ENCODE measurements at places on chromosomes 6 and 20.
A peak's percentile ranks its signal among the peaks of the same experiment; 100 is the strongest.

GRCh38 chr20:18632196-18632789 is 44.4 kb downstream of the DTD1 start:
- DNase-seq: peak; percentile 33

GRCh38 chr20:50525681-50526080 is 15.5 kb downstream of the PTPN1 start:
- DNase-seq: no peak

DNA sequence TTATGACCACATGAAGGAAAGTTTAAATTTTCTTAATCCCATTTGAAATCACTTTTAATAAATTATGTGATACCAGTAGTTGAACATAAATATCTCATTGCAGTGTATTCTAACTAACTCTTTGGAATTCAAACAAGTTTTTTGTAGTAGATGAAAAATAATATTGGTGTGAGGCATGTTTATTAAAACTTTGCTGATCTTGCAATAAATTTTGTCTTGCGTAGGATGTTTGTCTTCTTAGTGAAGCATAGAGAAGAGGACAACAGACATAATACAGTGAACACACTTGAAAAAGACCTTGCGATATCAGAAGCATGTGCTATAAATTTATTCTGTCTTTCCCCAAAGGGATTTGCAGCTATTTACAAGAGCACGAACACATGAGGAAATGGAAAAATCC is 140.7 kb downstream of the HTR1B start:
- DNase-seq: no peak

DNA sequence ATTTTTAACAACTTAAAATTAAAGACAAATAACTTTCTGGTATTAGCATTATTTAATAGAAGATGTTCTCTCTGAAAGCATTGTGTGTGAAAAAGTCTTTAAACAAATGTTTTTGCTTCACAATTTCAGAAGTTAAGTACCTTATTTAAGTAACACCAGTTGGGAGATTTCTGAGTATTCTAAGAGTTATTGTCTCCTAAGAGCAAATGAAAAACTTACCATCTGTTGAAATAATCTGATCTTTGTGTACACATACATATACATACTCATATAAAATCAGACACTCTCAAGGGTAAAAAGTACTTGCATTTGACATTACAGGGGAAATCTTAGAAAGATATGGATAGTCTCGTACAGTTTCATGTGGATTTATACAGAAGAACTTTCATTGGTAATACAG is 2.4 kb downstream of the BTBD3 start:
- no peak for DNase-seq

- DNase-seq: no peak
These were observed 30.5 kb upstream of the LYRM2 start for GRCh38 chr6:89669002-89669401.

GRCh38 chr6:133166766-133167165 is 74.4 kb upstream of the EYA4 start:
- DNase-seq: no peak

DNA sequence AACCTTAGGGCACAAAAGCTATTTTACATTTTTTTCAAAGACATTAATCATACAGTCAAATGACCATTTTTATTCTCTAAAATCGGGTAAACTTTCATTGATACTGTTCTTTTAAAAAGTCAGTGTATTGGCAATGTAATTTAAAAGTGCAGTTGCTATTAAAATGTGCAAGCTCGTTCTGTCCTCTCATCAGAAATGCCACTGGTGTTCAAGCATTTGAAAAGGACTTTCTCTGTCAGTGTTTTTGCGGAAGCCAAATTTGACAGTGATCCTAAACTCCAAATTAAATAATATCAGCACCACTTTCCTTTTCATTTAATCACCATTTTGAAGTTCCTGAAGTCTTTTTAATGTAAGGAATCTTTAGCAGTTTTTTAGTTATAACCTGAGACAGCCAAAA is 69.6 kb downstream of the AFG1L start:
- DNase-seq: no peak

DNA sequence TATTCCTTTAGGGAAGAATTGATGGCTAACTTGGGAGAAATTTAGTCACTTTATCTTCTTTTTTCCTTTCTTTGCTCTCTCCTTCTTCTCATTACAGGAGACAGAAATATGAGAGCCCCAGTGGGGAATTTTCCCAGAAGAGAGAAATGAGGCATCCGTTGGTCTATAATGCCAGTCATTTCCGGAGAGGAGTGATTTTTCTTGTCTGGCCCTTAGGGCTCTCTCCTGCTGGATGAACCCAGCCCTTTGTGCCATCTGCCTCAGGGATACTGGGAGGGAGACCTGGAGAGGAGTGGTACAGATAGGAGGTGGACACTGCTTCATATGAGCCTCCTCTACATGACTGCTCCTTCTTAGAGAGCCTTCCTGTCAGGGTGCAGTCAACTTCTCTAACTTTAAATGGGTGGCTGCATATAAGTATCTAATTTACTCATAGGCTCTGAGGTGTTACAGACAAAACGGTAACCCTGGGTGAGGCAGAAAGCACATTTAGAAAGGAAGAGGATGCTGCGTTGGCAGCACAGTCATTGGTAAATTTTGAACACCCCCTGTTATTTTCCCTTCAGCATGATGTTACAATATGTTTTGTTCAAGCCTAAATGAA is 21.9 kb downstream of the RIMS1 start:
- DNase-seq: no peak

DNA sequence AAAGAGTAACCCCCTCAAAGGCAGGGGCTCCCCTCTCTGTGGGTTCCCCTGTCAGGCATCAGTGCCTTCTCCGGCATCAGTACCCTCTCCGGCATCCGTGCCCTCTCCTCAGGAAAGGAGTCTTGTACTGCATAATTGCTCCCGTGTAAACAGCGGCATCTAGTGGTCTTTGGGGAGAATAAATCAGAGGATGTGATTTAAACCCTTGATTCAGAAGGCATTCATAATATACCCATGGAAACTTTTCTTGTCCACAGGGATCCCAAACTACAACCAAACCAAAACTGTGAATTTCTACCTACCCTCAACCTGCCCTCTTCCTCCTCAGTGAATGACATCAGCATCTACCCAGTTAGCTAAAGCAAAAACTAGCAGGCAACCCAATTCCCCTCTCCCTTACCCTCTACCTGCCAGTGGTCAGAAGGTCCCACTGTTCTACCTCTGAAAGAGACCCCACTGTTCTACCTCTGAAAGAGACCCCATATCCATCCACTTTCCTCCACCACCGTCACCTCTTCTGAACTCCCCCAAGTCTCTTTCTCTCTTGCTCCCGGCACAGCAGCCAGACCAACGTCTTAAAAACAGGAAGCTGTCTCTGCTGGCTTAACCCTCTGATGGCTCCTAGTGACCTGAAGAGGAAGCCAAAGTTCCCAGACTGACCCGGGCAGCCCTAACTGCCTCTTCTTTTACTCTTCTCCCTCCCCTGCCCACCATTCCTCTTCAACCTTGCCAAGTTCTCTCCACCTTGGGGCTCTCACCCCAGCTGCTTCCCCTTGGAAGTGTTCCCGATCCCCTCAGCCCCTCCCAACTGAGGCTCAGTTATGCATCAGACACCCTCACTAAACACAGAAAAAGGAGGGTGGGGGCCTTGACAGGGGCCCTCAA is 27.2 kb downstream of the UBE2V1 start:
- DNase-seq: no peak

DNA sequence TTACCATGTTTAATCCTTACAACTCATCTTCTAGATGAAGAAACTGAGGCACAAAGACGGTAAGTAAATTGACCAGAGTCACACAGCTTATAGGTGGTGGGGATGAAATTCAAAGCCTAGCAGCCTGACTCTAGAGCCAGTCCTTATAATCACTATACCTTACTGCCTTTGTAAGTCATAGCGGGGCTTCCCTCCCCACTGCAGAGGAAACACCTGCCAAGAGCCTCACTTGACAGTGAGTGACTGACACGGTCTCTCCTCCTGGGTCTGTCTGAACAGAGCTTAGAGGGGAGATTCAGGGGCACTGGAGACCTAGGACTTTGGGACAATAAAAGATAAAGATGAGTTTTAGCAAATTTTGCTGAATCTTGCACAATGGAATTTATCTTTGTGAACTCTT is 12.8 kb downstream of the SUN5 start:
- no peak for DNase-seq

- DNase-seq: no peak
These were observed 70.0 kb downstream of the CEBPB start for GRCh38 chr20:50260479-50261221.

- DNase-seq: no peak
These were observed 92.2 kb upstream of the TENT5A start for GRCh38 chr6:81844686-81845085.

DNA sequence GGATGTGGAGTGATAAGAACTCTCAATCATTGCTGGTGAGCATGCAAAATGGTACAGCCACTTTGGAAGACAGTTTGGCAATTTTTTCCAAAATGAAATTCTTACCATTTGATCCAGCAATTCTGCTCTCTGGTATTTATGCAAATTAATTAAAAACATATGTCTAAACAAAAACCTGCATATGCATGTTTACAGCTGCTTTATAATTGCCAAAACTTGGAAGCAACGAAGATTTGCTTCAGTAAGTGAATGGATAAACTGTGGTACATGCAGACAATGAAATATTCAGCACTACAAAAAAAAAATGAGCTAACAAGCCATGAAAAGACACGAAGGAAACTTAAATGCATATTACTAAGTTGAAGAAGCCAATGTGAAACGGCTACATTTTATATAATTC is 55.5 kb upstream of the SMLR1 start:
- DNase-seq: no peak

DNA sequence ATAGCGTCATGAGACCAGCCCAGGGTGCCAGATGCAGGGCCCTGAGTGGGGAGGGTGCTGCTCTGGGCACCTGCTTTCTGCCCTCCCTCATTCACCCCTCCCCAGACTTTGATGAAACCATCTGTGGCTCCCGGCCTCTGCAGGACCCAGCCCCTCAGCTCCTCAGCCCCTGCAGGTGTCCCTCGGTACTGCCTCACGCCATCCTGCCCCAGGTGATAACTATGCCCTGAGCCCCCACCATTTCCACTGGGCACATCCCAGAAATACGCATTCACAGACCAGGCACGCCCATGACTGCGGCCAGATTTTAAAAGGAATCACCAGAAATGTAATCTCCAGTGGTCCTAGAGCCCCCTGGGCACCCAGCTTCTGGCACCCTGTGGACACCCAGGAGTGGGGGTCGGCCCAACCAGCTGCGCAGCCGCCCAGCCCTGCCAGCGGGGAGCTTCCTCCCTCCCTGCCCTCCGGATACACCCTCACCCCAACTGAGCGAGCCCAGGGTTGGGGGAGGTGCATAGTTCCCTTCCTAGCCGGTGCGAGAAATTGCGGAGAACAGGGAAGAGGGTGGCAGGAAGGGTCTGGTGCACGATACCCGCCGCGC is 615 bp upstream of the NTSR1 start:
- DNase-seq: no peak

DNA sequence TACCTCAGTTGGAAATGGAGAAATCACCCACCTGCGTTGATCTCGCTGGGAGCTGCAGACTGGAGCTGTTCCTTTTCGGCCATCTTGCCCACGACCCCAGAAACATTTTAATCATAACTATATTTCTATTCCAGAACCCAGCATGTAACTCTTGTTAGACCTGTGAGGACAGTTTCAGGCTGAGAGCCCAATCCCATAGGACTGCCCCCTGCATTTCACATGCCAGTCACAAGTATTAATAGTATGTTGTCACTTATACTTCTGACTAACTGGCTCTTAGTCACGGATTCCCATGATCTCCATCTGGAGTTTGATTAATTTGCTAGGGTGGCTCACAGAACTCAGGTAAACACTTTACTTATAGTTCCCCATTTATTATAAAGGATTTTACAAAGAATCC is 96.0 kb upstream of the PRND start:
- DNase-seq: no peak

DNA sequence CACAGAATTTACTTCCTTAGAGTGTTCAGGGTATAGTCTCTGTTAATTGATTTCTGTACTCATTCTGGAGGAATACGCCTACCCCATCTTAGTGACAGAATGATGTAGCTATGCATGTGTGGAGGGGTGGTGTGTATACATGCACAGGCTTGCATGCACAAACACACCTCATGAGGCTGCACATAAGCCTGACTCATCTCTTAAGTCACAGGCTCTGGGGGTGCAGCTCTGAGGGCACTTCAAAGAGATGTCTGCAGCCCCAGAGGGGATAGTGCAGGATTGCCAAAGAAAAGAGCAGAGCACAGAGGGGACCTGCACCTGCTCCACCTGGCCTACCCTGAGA is 24.6 kb downstream of the TBX18 start:
- no peak for DNase-seq

DNA sequence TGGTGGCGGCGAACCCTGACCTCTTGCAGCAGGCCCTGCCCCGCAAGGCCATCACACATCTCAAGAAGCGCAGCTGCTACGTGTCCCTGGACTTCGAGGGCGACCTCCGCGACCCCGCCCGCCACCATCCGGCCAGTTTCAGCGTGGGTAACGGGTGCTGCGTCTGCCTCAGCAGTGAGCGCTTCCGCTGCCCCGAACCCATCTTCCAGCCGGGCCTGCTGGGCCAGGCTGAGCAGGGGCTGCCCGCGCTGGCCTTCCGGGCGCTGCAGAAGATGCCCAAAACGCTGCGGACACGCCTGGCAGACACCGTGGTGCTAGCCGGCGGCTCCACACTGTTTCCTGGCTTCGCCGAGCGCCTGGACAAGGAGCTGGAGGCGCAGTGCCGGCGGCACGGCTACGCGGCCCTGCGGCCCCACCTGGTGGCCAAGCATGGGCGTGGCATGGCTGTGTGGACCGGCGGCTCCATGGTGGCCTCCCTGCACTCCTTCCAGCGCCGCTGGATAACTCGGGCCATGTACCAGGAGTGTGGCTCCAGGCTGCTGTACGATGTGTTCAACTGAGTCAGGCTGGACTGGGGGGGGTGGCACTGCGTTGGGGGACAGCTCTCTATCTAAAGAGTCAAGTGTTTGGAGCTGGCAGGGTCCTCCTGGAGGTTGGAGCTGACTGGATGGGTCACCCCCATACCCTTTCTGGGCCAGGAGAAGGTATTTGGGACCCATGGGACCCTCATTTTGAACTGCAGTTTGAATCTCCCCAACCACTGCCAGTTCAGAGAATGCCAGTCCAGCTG is 1.1 kb downstream of the ACTL10 start:
- peak; percentile 86 for DNase-seq

DNA sequence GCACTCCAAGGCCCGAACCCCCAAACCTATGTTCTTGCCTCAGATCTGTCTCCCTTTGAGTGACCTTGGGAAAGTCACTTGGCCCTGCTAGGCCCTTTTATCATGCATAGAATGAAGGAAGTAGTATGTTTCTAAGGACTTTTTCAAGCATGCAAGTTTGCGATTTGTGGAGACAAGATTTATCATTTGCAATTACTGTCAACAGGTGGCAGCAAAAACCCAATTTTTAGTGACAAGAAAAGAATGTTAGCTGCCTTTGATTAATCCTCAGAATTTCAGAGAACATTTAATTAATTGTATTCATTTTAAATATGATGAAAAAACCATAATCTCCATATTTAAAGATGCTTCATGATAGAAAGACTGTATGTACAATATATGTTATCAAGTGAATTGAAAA is 28.3 kb upstream of the PREP start:
- no peak for DNase-seq

Data from right kidney (tissue), 9 donors.